NCI-H2107 (cell line): ENCODE measurements at places on chromosomes 16 and 17.

DNA sequence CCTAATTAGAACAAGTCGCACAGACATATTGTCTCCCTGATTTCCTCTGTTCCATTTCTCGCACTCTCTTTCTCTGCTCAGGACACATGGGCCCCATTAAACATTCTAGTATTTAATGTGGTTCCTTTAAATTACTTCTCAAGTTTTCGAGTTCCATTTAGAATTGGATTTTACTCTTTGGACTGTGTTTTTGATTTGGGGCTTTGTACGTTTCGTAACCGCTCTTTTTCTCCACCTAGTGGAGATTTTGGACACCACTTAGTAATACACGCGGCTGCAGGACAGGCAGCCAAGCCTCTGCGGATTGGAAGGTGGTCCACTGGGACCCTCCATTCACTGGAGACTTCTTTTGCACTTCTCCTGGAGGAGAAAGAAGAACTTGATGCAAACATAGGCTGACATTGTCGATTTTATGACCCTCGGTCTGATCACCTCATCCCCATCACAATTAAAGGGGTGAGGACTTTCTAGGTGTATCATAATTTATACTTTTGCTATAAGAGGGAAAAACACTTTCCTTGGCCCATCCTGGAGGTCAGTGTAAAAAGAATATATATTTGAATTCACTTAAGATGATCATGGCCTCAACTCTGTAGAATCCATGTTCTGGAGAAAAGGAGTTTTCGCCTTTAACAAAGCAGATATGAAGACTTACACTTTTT, 85.7 kb downstream of the NOG start:
- no peak for DNase-seq

- DNase-seq: no peak
Measured at GRCh38 chr17:2085648-2085949, 30.7 kb downstream of the HIC1 start.

DNA sequence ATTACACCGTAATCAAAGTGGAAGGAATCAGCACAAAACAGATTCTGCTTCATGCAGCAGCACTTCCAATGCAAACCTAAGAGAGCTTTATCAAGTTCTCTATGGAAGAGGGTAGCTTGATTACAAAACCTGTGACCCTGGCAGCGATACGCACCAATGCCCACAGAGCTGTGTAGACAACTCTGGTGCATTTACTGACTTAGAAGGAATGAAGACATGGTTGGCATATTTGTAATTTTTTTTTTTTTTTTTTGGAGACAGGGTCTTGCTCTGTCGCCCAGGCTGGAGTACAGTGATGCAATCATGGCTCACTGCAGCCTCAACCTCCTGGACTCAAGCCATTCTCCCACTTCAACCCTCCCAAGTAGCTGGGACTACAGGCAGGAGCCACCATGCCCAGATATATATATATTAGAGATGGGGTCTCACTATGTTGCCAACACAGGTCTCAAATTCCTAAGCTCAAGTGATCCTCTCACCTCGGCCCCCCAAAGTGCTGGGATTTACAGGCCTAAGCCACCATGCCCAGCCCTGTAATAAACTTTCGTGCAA, 49.4 kb downstream of the XPO6 start:
- DNase-seq: no peak

DNA sequence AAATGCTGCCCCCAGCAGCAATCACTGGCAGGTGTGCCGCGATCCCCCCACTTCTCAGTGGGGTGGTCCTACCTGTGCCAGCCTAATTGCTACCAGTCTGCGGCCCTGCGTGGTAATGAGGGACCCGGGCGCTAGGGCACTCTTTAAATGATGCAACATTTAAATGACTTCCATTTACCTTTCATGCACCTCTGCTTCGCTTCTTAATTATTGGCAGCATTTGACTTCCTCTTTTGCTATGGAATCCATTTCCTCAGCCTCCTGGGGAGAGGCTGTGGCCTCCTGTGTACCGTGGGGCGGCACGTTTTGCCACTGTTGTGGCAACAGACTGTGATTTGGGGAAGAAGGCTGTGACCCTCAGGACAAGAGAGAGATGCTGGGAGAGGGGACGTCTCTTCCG, 86.1 kb downstream of the RPA1 start:
- DNase-seq: no peak

DNA sequence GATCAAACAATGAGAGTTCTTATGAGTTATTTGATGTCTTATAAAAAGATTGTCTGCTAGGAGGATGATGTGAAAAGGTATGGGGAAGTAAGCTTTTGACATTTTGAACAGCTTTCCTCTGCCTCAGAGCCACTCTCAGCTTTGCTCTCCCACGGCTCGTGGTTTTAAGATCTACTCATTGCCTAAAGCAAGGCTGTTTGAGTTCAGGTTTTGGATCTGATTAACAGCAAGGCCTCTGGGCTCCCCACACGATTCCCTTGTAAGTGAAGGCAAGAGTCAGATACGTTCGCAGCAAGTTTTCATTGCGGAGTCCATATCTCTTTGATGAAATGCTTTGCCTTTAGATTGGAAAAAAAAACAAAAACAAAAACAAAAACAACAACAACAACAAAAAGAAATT, 515.0 kb upstream of the SALL1 start:
- no peak for DNase-seq
